PC-9 (cell line): ENCODE measurements at places on chromosomes 2 and 18. TPM values are rescaled to one million over a fixed set of nuclear protein-coding genes. Genes with fewer than 3 reads are reported as not detected.

The UGT1A1 gene
- 64.8 and 70.5 TPM in 2 replicates for total RNA-seq

The ANKRD53 gene
- not detected in 2 replicates for total RNA-seq

The RBM44 gene
- total RNA-seq, result 0.94 and 1.5 TPM in 2 replicates

The DLGAP1 gene
- total RNA-seq, result 0.13 TPM in 1 of 2 replicates, not detected in the other

The PAX8 gene
- 5.8 and 6.4 TPM in 2 replicates for total RNA-seq
